Stimulated activated CD8-positive, alpha-beta memory T cell treated with anti-CD3 and anti-CD28 coated beads, Interleukin-12 subunit alpha, Interleukin-12 subunit beta, amount 100 ng/mL, for 4 hours (primary cell): ENCODE measurements at places on chromosomes 2 and 18.

DNA sequence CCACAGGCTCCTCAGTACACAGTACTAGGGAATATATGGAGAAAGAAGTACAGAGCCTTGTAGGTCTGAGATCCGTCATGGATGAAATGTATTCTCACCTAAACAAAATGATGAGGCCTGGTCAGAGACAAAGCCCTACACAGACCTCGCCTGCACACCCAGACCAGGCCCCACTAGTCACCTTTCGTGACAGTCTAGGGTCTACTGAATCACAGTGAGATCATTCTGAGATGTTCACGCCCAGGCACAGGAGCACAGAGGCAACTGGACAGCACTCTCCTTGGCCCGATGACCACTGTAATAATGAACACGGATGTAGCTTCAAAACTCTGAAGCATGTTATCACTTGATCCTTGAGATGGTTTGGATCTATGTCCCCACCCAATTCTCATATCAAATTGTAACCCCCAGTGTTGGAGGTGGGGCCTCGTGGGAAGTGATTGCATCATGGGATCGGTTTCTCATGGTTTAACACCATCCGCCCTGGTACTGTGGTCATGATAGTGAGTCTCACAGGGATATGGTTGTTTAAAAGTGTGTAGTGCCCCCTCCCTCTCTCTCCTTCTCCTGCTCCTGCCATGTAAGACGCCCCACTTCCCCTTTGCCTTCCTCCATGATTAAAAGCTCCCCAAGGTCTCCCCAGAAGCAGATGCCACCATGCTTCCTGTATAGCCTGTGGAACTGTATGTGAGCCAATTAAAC lies 15.1 kb downstream of the DOCK10 start:
- DNase-seq = no peak

DNA sequence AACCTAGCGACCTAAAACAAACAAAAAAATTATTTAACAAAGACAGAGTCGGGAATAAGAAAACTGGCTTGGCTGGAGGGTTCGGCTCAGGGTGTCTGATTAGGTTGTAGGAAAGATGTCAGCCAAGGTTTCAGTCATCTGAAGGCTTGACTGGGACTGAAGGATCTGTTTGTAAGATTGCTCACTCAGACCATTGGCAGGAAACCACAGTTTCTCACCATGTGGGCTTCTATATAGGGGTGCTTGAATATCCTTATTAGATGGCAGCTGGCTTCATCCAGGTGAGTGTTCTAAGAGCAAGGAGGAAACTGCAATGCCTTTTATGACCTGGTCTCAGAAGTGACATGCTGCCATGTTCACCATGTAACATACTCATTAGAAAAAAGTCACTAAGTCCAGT lies 999 bp upstream of the IL36B start:
- no peak for DNase-seq

DNA sequence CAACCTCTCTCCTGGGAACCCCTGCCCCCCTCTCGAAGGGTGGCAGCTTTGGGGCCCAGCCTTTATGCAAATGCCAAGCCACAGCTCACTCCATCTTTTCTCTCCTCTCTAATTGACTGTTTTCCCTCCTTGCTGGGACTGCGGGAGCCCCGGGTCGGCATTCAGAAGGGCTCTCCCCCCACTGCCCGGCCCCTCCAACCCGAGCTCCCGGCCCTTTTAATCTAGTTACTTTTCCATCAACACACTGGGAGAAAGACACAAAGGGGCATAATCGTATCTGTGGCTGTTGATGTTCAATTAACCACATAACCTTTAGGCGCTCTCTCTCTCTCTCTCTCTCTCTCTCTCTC lies 95.4 kb downstream of the INHBB start:
- DNase-seq = no peak

DNA sequence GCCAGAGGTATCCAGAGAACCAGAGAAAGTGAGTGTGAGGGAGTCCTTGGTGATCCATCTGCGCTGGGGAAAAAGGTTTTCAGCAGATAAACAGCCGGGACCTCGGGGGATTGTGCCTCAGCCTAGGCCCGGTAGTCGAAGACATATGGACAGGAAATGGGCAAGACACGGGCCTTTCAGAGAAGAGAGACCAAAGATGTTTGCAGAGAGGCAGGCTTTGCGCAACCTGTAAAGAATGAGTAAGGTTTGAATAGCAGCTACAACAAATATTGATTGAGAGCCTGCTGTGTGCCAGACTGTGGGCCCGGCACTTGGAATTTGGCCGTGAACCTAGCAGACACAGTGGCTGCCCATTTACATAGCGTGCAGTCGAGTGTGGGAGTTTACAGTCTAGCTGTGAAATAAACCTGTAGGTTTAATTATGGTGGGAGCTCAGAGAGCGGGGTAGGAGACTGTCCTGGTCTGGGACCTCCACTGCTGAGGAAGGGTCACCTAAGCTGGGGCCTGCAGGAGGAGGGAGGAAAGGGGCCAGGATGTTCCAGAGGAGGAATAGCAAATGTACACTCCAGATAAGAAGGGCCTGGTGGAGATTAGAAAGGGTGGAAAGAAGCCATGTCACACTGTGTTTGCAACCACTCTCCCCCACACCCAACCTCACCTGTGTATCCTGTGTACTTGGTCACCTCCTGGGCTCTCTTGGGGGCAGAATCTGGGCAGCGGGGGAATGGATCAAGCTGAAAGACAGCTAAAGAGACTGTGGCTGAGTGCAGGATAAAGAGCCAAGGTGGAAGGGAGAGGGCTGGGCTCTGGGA lies 3.0 kb downstream of the SH2D6 start:
- DNase-seq = no peak

GRCh38 chr2:161136696-161137324 lies 23.4 kb upstream of the TANK start:
- no peak for DNase-seq

GRCh38 chr18:2683055-2683454 lies 27.5 kb downstream of the SMCHD1 start:
- no peak for DNase-seq

DNA sequence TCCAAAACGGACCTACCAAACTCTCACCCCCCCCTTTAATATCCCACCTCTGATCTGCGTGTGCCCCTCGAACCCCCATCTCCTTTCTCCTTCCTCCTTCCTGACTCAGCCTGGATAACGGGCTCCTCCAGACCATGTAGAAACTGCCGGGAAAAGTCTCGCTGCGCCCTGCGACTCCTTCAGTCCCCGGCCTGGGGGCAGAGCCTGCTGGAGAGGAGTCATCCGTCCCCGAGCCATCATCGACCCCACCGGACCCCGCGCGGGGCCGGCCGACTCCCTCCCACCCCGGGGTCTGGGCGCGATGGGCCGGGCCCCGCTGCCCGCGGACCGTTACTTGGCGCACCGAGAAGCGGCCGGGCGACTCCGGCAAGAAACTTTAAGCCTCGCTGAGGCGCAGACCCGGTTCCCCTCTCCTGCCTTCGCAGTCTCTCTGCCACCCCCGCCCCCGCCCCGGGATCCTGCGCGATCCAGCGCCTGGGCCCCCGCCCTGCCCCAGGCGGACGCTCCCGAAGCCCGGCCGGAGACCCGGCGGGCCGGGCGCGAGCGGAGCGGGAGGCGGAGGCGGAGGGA lies 3.4 kb downstream of the ZEB2 start:
- no peak for DNase-seq

- no peak for DNase-seq
Measured at GRCh38 chr2:237392186-237392585, 21.8 kb downstream of the COL6A3 start.

GRCh38 chr2:225937625-225938187 lies 538.2 kb downstream of the NYAP2 start:
- DNase-seq = no peak

DNA sequence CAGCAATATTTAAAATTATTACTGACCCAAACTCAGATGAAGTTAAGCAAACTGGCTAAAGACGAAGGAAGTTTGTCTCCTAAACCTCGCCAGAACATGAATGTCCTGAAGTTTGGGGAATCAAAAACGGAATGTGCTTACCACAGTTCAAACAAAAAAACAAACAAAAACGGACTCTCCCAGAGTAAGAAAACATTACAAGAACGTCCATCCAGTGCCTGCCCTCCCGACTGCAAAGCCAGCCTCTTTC lies 1.1 kb downstream of the KANSL1L start:
- no peak for DNase-seq

DNA sequence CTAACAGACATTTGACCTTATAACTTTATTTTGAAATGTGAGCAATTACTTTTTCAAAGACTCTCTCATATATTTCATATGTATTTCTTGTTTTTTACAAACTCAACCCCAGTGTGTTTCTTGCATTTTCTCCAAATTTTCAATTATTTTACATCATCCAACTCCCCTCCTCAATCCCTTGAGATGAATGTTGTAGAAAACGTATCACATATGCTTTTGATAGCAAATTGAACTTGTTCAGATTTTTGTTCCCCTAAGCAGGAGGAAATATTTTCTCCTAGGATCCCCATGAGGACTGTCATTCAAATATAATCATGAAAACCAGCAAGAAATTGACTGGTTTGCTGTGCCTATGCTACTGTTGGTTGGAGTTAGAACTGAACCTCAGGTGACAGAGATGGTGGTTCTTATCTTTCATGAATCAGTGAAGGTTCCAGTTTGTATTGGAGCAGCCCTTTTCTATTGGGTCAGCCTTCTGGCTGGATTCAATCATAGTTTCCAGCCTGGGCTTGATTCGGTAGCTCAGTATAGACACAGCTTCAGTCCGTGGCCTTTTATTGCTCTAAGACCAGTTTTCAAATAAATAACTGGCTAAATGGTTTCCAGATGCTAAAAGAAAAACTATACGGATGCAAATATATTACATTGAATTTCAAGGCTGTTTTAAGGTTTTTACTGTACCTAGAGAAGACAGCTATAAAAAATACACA lies 591.0 kb downstream of the EPHA4 start:
- DNase-seq = no peak

DNA sequence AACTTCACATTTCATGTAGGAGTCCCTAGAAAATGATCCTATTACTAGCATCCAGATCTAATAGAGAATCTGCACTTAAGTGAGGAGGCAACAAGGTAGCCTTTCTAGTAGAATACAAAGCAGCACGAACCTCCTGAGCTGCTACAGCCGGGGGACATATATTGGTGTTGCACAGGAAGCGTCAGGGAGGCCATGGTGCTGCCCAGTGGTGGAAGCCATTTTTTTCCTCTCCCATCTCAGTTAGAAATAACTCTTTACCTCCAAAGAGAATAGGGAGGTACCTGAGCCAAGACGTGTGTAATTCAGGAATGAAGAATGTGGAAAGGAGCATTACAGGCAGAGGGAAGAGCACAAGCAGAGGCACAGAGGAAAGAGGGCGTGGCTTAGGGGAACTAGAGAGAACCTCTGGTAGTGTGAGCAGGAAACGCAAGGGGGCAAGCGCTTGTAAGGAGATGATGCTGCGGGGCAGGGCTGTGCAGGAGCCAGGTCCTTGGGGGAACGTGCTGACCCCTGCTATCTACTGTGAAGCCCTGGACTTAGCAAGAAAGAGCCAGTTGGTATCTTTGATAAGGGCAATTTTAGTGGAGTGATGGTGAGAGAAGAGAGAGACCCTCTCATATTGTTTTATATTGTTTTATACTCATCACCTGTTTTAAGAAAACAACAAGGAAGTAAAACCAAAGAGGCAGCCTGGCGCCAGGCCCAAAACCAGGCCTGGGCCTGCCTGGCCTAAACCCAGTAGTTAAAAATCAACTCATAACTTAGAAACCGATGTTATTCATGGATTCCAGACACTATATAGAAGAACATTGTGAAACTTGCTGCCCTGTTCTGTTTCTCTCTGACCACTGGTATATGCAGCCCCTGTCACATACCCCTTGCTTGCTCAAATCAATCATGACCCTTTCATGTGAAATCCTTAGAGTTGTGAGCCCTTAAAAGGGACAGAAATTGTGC lies 50.0 kb upstream of the TTC39C start:
- DNase-seq = peak; percentile 25

DNA sequence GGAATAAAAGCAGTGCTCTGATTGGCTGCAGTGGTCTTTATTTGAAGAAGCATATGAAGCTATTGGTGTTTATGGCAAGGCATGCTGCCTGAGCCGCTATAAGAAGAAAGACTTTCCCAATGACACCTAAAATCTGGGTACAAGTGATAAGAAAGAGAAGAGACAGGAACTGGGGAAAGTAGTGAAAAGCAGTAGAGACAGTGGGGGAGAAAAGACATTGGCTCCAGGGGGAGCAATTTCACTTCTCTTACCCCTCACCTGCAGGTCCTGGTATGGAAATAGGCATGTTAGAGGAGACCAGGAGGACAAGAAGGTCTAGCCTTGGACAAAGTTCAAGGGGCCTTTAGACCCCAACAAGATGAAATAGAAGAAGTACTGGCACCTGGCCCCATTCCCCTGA lies 47.1 kb downstream of the PLCL1 start:
- no peak for DNase-seq

DNA sequence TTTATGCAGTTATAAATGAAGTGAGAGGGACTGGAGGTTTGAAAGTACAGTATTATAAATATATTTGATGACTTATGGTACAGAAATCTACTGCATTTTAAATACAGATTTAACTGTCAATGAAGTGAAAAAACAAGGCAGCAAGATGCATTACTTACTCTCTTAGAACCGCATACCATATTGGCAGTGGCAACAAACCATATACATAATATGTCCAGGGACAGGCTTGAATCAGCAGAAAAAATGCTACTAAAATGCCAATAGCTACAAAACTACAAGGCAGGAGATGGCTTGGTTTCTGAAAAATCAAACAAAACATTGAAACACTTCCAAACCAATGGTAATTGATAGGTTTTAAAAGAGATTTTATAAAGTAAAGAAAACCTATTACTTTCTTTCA lies 77.2 kb downstream of the PIGN start:
- DNase-seq = no peak

- no peak for DNase-seq
Measured at GRCh38 chr2:1153920-1154319, 203.3 kb downstream of the SNTG2 start.

GRCh38 chr2:160402997-160403979 lies 90.3 kb downstream of the RBMS1 start:
- DNase-seq = no peak

GRCh38 chr2:74481961-74482800 lies 617 bp downstream of the CCDC142 start:
- no peak for DNase-seq

DNA sequence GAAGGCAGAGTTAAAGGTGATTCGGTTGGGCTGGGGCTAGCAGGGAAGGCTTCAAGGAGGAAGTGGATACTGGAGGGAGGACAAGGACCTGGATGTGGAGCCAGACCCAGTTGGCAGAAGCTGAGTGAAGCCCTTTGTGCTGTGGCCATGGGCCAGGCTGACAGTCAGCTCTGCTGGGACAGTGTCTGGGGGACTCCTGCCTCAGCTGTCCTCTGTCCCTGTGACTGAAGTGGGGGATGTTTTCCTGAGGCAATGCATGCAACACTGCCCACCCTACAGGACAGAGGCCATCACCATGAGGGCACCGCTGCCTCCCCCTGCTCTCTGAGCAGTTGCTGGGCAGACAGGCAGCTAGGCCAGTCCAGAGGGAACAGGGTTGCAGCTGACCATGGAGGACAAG lies 40.0 kb downstream of the ST8SIA5 start:
- DNase-seq = no peak

GRCh38 chr2:164840458-164840929 lies 1.1 kb downstream of the COBLL1 start:
- DNase-seq = no peak

- no peak for DNase-seq
Measured at GRCh38 chr2:60453872-60454271, 99.6 kb downstream of the BCL11A start.
